Erythroblast (primary cell): ENCODE measurements at places on chromosomes 5 and 9.

DNA sequence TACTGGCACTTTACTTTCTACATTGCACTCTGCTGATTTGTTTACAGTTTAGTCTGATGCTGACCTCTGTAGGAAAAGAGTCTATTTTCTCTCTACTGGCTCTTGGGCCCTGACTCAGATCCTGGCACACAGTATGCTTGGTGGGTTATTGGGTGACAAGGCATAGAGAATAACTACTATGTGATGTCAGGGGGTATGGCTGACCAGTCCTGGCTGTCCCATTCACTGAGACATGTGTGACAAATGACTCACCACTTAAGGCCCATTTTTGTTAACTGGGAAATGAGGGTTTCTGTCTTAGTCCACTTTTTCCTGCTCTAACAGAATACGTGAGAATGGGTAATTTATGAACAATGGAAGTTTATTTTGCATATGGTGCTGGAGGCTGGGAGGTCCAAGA lies 66.4 kb downstream of the DAPK1 start:
- DNase-seq = no peak

DNA sequence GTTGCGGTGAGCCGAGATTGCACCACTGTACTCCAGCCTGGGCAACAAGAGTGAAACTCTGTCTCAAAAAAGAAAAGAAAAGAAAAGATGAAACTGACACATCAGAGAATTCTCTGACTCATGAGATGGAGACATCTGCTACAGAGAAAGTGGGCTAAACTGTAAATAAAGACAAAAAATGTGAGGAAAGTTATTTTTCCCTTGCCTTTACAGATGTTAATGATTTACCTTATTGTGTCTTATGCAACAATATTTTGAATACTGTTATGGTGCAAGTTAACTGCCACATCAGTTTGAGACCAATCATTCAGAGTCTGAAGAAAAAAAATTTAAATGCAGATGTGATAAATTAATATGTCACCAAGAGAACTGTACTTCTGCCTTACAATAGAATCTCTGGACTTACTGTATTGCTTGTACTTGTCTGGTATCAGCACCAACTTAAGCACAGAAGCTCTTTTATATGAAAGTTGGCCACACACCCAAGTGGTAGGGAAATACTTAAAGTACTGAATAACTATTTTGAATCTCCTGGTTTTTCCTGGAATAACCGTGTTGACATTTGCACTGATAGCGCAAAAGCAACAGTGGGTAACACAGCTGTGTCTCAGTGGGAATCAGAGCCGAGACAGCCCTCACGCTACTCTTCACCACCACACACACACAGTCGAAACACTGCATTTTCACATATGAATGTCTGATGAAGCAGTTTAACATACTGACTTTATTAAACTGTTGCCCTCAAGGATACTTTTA lies 169.9 kb downstream of the FANCC start:
- DNase-seq = no peak

- DNase-seq = no peak
Observed at GRCh38 chr5:174428895-174429294, 295.5 kb upstream of the MSX2 start.

DNA sequence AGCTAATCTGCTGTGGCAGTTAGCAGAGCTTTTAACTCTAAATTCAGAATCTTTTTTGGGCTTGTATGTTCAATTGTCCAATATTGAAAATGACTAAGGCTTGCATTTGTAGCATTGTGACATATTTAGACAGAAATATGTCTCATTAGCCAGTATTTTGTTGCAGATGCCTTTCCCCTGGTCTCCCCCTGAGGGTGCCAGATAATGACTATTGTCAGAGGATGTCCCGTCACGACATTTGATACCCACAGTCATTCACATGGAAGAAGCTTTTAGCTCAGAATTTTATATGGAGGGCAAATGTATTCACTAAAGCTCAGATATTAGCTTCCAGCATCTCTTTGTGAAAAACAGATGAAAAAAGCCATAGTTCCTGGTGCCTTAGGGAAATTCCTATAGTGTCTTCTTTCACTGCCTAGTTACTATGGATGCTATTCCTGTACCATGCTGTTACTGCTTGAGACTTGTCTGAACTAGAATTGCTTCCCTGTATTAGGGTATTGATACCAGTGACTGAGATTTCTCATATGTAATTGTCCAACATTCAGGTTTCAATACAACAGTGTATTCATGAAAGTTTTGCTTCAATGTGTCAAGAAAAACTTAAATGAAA lies 96.2 kb downstream of the CCDC192 start:
- no peak for DNase-seq

DNA sequence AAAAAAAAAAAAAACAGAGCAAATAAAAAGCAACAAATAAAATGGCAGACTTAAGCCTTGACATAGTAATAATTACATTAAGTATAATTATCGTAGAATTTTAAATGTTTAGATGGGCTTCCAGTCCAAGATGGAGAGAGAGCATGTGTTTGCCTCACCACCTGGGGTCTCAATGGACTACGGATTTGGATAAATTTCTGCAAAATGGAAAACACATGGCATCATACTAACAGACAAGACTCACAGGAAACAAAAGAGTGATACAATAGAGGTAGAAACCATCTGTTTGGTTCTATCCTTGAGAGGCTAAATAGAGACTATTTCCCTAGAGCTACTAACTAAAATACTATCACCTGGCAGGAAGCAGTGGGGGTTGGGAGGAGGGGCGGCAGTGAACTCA lies 144.3 kb downstream of the MUSK start:
- DNase-seq = no peak

DNA sequence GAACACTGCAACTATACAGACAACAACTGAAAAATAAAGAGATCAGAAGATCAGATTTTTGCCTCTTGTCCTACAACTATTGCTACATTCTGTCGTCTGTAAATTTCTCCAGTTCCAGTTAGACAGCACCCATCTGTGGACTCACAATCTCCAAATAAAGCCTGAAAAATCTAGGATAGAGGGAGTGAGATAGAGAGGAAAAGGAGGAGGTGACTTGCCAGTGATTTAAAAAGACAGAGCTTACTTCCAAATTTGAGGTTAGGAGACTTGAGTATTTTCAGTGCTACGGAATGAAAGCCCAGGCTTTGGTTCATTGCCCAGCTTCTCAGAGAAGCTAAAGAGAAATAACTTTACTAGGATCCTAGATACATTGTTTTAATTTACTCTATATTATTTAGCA lies 63.6 kb downstream of the PTCD2 start:
- DNase-seq = no peak

- no peak for DNase-seq
Observed at GRCh38 chr9:71036501-71036900, 84.9 kb downstream of the TRPM3 start.

GRCh38 chr9:127572961-127573721 lies 38.9 kb upstream of the STXBP1 start:
- DNase-seq = no peak

DNA sequence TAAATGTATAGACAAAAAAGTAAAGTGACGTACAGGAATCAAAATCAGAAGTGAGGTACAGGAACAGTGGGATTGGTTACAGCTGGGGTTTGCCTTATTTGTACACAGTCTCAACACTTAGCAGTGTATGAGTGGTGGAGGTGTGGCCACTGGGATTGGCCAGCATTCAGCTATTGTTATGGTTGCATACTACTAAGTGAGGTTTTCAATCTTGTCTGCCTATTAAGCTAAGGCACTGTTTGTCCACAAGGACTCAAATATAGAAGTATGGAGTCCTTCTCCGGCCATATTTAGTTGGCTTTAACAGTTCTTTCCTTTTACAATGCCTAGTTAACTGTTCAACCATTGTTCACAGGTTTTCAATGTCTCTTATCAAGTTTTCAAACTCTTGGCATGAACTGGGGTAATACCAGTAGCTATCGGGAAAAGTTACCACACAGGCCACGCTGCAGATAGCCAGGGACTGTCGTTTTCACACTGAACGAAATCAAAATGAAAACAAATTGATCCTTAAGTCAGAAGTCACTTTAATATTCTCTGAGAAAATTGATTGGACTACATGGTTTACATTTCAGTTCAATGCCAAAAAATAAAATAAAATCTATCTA lies 176.0 kb upstream of the FREM1 start:
- DNase-seq = no peak

DNA sequence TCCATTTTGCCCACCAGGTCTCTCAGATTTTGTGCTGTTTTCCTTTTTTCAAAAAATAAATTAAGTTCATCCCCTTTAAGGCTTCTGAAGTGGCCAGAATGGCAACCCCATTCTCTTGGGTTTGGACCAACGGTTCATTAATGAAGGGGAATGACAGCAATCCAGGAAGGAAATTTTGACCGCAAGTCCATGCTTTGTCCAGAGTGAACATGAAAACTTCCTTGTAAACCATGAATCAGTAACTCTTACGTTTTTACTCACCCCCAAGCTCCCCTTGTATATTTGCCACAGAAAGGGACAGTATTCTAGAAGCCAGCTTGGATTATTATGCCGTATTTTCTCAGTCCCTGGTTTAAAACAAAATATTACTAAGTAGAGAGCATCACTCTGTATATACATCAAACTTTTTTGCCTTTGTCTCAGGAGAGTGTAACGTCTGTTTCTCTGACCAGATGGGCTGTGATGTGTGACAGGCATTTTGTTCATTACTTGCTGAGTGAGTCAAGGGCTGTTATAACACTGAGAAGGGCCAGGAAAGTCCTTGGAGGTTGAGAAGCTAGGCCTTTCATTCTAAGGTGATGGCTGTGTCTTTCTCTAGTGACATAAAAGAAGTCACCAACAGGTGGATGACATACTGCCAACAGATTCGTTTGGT lies 148.2 kb downstream of the SMARCA2 start:
- DNase-seq = no peak
